ACHN (cell line): ENCODE measurements at places on chromosomes 5 and 9.

DNA sequence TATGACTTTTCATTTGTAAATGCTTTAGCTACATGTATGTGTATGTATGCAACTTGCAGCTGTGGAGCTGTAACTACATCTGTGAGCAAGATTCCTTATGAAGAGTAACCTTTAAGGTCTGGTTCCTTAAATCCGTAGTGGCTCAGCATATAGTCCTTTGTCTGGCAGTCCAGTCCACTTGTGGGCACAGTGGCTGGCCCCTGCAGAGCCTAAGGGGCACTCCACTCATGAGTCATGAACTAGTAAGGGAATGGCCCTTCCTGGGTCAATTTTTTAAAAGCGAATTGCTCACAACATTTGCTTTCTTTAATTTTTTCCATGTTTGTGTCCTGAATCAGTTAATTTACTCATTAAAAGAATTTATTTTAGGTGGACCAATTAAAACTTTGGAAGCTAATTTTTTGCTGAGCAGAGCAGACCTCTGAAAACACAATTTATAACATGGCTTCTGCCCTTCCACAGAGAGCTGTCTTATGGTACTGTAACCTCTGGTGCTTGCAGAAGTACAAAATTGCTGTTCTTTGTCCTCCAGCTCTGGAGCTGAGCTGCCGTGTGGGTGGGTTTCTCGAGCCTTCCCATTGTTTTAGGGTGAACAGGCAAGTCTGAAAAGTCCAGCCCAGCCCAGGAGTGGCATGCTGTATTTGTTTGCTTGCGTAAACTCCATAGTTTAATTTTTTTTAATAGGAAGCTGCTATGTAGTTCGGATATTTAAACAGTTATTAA, 110.1 kb downstream of the MVB12B start:
- no peak for DNase-seq

- no peak for DNase-seq
Measured at GRCh38 chr5:24831989-24832388, 187.2 kb upstream of the CDH10 start.

GRCh38 chr5:23089286-23089685, 236.1 kb upstream of the CDH12 start:
- DNase-seq = no peak

DNA sequence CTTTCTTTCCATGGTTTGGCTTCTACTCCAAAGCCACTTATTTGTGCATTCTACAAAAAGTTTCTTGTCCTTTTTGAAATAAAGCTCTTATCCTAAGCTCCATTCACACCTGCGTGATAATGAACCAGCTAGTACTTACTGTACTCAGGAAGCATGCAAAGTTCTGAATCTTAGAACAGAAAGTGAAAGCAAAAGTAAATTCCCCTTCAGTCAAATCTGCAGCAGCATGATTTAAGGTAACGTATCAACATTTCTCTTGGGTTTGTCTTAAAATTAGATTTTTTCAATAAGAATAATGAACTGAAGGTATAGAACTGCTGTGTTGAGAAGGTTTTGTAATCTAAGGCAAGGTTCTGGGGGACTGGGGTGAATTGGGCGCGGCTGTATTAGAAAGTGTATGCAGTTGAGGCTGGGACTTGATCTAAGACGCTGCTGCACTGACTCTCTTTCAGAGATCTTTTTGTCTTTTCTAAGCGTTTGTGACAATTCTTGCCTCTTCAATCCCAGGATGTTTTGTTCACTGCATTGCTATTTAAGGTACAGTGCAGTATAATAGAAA, at the start of gene ERAP2:
Gene ERAP2 (plus strand): TSS at position 209 of the 559 bp plus-strand sequence. CDS start 3,186 bp downstream, outside the sequence.
- peak; percentile 67 for DNase-seq

- DNase-seq = no peak
Measured at GRCh38 chr9:113640418-113640817, 176.9 kb downstream of the RGS3 start.

GRCh38 chr9:115794921-115795475, 358.6 kb upstream of the PAPPA start:
- no peak for DNase-seq

GRCh38 chr9:18980189-18980588, 52.8 kb downstream of the SAXO1 start:
- no peak for DNase-seq

DNA sequence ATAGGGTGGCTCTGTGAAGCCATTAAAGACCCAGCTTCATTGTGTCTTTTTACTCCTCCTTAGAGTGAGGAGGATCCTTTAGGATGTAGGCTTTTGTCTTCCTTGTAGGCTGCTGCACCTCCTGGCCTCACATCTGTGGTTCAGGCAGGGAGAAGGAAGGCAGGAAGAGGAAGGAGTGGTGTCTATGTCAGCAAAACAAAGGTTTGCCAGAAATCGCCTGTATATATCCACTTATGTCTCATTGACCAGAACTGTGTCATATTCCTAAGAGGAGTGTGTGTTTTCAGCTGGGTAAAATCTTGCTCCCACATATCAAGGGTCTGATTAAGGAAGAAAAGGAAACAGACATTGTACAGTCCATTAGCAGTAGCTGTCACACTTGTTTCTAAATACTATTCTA, 213.8 kb downstream of the ARHGAP26 start:
- DNase-seq = no peak

DNA sequence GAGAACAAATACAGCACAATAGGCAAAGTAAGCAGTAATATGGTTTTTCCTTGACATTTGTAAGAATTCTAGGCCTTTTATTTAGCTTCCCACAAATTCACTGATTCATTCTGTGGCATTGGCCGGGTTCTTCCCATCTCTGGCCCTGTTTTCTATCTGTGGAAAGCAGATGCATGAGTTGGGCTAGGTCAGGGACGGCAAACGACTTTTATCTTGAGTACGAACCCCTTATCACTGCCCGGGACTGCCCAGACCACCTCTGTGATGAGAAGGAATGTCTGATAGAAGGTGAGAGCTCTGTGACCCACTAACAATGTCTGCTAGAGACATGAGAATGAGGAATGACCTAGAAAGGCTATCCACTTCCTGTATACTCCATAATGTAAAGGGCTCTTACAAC, 35.4 kb upstream of the ADAM19 start:
- DNase-seq = no peak

DNA sequence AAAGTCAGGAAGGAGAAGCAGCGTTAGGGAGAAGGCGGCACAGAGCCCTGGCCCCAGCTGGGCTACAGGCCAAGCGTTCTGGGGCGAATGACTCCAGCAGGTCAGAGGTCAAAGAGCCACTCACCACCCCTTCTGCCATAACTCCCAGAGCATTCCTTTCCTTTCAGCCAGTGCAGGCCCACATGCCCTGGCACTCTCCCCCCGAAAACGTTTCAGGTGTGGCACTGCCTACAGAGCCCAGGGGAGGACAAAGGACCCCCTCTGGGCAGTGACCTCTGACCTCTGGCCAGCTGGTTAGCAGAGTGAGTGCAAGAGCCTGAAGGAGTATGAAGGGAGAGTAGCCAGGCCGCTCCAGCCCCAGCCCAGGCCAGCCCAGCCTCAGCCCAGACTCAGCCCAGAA, 4.9 kb downstream of the ABCA2 start:
- DNase-seq = no peak

DNA sequence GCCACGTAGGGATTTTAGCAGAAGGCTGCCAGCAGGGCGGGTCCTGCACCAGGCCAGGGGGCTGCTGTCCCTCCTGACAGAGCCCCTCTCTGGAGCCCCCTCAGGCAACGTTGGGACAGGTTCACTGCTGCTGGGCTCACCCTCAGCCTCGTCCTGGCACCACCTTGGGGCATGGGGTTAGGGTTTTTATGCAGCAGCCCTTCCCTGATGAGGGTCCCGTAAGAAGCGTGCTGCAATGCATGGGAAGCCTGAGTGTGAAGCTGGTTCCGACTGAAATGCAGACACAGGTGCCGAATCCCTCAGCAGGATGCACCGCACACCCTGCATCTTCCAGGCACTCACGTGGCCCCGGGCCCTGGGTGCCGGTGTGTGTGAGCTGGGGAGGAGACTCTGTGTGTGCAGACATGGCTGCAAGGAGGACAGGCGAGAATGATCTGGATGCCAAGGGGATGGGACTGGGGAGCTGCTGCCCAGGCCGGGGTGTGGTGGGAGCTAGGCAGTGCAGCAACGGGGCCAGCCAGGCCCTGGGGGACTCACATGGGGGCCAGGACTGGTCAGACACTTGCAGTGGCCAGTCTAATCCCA, 27.1 kb downstream of the ZDHHC11B start:
- DNase-seq = no peak

- peak; percentile 62 for DNase-seq
Measured at GRCh38 chr9:33884856-33885701, 68.1 kb downstream of the UBE2R2 start.

DNA sequence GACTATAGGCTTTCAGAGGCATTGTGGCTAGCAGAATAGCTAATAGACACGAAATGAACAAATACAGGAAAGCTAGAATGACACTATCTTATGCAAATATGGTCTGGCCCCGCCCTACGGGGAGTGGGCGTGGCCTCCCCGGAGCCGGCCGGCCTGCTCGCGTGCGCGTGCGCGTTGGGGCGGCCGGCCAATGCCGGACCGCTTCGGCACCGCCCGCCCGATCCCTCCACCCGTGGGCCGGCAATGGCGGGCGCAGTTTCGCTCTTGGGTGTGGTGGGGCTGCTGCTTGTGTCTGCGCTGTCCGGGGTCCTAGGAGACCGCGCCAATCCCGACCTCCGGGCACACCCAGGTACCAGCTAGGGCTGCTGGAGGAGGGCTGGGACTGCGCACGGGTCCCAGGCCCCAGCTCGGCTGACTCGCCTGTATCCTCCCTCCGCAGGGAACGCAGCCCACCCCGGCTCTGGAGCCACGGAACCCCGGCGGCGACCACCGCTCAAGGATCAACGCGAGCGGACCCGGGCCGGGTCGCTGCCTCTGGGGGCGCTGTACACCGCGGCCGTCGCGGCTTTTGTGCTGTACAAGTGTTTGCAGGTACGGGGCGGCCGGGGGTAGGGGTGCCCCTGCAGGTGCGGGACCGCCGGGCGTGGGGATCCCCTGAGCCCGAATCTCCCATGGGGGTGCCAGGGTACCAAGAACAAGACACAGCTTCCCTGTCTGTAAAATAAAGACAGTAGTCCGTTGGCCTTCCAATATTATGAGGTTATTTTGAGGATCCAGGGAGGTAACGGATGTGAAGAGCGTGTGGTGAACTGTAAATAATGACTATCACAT, at the start of gene CCDC107:
Gene CCDC107 (plus strand): TSS at position 156 of the 831 bp plus-strand sequence. CDS start 88 bp downstream, at position 244.
- peak; percentile 81 for DNase-seq

GRCh38 chr9:27802418-27802817, 229.1 kb upstream of the C9orf72 start:
- DNase-seq = no peak

GRCh38 chr5:50794812-50795211, 128.4 kb downstream of the PARP8 start:
- DNase-seq = no peak

DNA sequence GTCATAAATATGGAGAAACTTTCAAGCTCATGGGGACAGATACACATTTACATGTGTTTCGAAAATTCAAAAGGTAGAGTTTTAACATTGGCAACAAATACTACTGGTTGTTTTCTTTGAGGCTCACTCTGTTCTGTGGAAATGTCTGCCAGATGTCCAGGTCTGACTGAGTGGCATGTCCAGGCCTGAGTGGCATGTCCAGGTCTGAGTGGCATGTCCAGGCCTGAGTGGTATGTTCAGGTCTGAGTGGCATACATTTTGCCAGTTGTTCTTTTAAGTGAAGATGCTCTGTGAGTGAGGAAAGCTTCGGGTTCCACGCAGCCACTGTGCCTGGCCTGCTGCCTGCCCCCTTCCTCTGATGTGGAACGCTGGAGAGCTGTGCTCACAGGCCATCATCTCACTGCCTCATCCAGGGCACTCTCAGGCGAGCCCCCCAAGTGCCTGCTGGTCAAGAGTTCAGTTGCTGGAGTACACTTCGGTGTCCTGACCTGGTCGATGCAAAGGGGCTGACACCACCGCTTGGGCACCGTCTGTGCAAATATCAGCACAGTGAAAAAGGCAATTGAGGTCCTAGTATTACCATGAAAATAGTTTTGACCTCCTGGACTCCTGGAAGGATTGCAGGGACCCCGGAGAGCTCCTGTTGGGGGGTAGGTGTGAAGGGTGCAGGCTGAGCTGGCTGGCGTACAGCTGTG, 89.9 kb downstream of the EHMT1 start:
- DNase-seq = no peak
